ENCODE measurements at places on chromosomes 12 and 14.
A peak's percentile ranks its signal among the peaks of the same experiment; 100 is the strongest.

DNA sequence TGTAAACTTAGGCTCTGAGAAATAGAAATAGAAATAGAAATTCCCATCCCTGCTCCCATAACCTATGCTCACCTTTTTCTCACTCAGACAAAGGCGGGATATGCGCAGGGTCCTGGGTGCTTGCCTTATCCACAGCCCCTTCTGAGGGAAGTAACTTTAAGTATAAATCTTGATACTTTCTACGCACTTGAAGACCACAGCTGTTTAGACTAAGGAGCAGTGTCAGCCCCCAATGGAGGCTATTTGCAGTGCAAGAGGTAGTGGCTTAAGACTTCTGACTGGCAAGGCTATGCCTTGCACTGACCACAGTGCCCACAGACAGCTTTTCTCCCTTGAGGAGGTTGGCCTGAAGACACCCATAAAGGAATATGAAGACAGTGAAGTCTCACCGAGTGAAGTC lies 35.2 kb downstream of the ASCL1 start:
- no peak for DNase-seq

DNA sequence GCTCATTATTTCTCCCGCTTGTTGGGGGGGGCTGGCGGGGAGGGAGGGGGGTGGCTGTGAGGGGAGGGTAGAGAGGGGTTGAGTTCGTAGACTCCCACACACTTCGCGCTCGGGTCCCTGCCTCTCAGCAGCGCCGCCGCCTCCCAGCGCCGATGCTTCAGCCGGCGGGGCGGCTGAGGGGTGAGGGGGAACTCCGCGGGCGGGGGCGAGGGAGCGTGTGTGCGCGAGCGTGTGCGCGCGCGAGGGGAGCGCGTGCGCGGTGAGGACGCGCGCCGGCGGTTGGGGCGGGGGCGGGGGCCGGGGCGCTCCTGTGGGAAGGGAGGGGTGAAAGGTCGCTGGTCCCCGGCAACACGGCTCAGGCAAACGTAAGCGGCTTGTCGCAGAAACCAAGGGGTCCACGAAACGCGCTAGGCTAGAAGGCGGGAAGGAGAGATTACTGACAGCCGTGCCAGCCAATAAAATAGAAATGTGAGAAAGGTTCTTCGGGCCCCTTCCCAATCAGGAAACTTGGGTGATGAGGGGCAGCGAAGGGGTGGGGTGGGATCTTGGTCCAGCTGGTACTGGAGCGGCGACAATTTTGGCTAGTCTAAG lies 343 bp upstream of the NOVA1 start:
- peak; percentile 38 for DNase-seq

DNA sequence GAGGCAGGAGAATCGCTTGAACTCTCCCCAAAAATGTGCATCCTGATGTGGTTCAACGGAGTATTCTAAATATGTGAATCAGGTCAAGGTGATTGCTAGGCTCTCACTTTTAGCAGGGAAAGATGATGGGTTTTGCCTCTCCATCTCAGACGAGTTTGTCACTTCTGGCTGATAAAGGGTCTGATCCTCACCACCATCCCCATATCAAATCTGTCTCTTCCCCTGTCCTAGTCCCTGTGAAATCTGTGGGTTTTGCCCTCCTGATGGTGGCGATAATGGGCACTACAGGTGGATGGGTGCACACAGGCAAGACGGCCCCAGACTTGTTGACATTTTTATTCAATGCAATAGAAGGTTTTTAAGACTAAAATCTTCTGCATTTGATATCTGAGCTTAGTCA lies 384.6 kb downstream of the GLT1D1 start:
- no peak for DNase-seq

DNA sequence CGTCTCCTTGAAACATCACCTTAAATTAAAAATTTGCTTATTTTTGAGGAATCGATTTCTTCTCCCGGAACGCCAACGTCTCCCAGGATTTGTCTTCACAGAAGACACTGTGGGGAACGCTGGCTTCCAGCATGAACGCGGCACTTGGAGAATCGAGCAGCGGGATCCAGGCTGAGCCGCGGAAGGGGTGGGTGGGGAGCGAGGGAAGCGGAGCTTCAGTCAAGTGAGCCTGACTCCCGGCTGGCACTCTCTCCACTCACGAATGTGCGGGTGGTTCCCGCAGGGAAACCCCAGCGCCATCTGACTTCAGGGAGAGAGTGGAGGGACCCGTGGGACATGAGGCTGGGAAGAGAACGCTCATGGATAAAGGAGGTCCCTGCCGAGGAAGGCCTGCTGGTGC lies 506.0 kb upstream of the TMEM132C start:
- no peak for DNase-seq

- no peak for DNase-seq
Observed at GRCh38 chr12:124722878-124723277, 140.8 kb downstream of the SCARB1 start.

Data from omental fat pad (tissue), 4 donors.